ENCODE measurements at places on chromosomes 7 and 10.

DNA sequence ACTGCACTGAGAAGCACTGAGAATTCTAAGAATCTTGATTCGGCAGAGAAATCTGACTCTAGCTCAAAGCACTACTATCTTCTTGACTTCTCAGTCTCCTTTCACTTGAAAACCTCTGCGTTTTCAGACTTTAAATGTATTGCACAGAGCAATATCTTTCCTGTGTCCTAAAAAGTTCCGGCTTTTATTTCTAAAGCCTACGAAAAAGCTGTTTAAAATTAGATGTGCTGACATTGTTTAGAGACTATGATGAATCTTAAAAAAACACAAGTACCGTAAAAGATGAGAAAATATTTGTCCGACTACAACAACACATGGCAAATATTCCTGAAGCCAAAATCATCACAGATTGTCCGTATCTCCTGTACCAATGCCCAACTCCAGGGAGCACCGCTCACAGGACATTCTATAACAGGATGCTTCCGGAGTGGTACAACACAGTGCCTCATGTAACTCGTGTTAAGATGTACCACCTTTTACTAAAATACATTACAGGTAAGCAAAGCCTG, 136.9 kb downstream of the CUBN start:
- DNase-seq, result no peak

DNA sequence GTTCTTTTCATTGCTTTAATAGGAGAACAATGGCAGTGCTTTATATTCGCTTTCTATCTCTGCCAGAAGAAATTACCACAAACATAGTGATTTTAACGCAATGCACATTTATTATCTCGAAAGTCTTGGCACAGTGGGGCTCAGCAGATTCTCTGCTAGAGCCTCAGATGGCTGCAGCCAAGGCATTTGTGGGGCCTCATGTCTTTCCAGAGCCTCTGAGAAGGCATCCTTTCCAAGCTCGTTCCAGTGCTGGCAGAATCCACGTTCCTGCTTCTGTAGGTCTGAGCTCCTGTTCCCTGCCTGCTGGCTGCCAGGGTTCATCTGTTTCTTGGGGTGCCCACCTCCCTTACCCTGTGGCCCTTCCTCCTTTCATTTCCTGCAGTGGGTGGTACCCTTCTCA, 60.2 kb downstream of the LRRC18 start:
- no peak for DNase-seq

DNA sequence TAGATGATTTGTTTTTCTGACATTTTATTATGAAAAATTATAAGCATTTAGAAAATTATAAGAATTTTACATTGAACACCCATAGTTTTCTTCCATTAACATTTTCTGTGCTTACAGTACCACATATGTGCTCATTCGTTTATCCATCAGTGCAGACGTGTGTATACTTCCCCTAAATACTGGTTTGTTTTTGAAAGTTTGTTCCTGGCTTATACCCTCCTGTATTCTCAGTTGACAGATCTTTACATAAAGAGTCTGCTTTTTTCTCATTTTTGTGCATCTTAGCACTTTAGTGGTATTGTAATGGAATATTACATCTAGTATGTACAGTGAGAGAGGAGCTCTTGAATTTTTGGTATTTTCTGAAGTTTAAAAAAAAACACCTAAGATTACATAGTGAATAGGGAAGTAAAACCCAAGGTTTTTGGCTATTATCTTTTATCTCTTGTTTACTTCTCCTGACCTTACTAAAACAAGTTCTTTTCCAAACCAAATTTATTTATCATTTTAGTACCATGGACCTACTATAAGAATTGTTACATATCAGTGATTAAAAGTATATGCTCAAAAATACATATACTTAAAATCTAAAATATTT, 8.1 kb downstream of the DLD start:
- DNase-seq, result no peak

- no peak for DNase-seq
These were observed 27.2 kb downstream of the LEP start for GRCh38 chr7:128268233-128268632.

- DNase-seq, result no peak
These were observed 36.6 kb downstream of the RNLS start for GRCh38 chr10:88546497-88546896.

DNA sequence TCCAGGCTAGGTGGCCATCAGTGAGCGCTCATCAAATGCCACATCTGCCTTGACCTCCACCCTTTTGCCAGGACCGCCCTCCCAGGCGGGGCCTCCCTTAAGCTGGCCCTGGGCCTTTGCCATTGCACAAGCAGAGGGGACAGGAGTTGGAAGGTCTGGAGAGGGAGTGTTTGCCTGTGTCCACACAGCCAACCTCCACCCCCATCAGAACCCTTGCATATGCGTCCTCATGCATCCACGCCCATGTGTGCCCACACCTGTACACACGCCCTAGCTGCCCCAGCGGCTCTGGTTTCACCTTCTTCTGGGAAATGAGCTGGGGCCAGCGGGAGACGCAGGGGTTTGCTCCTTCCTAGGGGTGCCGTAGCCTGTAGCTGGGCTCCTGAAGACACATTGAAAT, 64.0 kb downstream of the NEURL1 start:
- DNase-seq, result no peak

- DNase-seq, result no peak
These were observed 204.5 kb downstream of the GRM3 start for GRCh38 chr7:86848226-86848625.

GRCh38 chr7:1531979-1532455, 1.5 kb downstream of the MAFK start:
- DNase-seq, result no peak

GRCh38 chr10:70315276-70315675, 31.5 kb upstream of the NPFFR1 start:
- no peak for DNase-seq

DNA sequence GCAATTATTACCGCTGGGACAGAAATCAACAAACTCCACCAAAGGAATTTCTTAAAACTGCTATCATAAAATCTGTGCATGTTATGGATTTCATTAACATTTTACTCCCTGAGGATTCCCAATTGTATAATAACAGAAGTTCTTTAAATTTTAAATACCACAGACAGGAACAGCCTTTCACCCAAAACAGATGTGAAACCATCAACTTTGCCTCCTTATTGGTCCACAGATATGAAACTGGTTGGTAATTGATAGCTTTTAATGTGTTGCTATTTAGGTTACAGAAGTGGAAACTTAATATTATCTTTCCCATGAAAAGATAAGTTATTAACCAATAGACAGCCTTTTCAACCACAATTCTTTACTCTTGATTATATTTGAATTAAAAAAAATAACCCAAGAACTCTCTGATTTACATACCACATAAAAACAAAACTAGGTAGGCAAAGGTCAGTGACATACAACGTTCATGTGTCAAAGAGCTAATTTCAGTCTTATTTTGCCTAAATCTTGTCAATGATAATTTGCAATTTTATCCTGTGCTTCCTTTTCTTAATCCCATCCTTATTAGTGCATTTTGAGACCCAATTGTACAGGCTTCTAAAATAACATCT, 90.0 kb downstream of the NRP1 start:
- DNase-seq, result no peak

DNA sequence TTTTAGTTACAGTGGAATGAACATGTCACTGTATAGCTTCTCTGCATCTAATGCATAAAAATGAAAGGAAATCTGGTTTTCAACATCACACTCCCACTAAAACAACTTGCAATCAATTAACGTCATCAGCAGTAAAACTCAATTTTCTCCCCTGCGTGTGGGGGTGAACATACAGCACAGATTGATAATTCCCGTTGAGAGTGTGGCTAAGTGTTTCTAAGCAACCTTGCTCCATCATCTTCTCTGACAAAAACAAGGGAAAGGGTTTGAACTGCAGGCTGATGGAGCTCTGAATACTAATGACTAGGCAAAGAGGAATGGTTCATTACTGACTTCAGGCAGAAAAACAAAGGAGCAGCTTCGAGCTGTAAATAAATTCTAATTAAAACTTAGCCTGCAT, 238.3 kb downstream of the PARD3 start:
- no peak for DNase-seq

- no peak for DNase-seq
These were observed 112.7 kb downstream of the GFRA1 start for GRCh38 chr10:116160271-116160670.

DNA sequence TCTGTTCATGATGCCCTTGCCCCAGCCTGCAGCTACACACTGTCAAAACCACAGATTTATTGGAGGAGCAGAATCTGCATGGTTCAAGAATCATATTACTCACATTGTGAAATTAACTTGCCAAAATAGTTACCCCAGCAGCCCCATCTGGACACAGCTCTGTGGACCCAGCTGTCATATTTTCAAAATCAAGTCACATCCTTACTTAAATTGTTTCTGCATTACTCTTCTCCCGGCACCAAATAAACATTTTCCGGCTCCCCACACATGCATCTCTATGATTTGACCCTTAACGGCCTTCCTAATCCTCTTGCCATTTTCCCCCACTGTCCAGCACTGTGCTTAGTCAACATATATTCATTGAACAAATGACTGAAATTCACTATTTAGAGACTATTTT, 43.8 kb upstream of the GPR26 start:
- no peak for DNase-seq

GRCh38 chr10:118669020-118669791, 73.8 kb upstream of the PRLHR start:
- DNase-seq, result peak; percentile 58
